M059J (cell line): ENCODE measurements at places on chromosomes 3 and 15.

DNA sequence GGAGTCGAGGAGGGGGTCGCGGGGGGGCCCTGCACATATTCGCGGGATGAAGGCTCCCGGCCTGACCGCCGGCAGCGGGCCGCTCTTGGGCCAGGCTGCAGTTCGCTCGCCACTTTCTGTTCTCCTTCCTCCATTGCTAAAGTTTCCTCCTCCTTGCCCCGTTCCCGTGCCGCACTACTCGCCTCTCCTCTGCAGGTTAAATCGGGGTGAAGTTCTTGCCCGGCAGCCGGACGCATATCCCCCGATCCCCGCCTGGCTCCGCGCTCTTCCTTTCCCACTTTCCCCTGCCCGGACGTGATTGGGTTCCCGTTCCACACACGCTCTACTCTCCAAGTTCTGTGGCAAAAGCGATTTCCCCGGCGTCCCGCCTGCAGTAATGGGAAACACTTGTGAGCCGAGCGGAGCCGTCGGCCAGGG lies 556 bp downstream of the CRYBG3 start:
- peak; percentile 79 for DNase-seq

- DNase-seq, result no peak
These were observed 183.6 kb downstream of the UACA start for GRCh38 chr15:70579766-70580165.

DNA sequence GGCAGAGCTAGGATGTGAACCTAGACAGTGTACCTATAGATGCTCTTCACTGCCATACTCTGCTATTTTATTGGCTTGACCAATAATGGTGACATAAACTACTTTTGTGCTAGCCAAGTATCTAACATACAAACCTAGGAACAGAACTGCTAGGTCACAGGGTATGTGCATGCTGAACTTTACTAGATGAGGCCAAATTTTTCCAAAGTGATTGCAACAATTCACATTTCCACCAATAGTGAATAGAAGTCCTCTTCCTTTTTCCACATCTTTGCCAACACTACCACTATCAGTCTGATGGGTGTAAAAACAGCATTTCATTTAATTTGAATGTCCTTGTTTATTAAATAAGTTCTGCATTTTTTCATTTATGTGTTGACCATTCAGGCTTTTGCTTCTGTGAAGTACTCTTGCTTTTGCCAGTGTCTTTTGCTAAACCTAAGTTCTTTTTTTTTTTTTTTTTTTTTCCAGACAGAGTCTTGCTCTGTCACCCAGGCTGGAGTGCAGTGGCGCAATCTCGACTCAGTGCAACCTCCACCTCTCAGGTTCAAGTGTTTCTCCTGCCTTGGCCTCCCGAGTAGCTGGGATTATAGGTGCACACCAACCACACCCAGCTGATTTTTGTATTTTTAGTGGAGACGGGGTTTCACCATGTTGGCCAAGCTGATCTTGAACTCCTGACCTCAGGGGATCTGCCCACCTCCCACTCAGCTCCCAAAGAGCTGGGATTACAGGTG lies 54.1 kb downstream of the DCAF1 start:
- DNase-seq, result no peak

- DNase-seq, result no peak
These were observed 35.7 kb downstream of the GPR176 start for GRCh38 chr15:39884351-39884750.

GRCh38 chr3:98778852-98779413 lies 15.8 kb downstream of the ST3GAL6 start:
- DNase-seq, result peak; percentile 93
